ENCODE measurements at places on chromosomes 12 and 14.

- DNase-seq = no peak
These were observed 162.9 kb downstream of the ADGRD1 start for GRCh38 chr12:131116468-131117117.

DNA sequence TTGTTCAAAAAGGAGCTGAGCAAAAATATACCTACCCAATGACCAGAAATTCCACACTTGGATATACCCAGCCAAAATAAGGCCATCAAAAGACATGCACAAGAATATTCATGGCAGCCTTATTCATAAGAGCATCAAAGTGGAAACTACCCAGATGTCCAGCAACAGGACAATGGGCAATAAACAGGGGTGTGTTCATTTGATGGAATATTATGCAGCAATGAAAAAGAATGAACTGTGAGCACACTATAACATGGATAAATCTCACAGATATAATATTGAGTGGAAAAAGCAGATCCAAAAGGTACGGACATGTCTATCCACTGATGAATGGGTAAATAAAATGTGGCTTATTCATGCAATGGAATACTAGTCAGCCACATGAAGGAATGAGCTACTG lies 209.2 kb upstream of the LHX5 start:
- DNase-seq = no peak

GRCh38 chr12:7542046-7542445 lies 38.5 kb upstream of the CD163 start:
- DNase-seq = no peak

GRCh38 chr12:132310181-132311040 lies 19.0 kb downstream of the GALNT9 start:
- DNase-seq = no peak

DNA sequence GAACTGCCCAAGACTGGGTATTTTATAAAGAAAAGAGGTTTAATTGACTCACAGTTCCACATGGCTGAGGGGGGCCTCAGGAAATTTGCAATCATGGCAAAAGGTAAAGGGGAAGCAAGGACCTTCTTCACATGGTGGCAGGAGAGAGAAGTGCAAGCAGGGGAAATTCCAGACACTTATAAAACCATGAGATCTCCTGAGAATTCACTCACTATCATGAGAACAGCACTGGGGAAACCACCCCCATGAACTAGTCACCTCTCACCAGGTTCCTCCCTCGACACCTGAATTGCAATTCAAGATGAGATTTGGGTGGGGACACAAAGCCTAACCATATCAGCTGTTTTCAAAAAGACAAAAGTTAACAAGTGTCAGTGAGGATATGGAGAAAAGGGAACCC lies 112.6 kb downstream of the FOXA1 start:
- DNase-seq = no peak

GRCh38 chr12:26358651-26359050 lies 163.3 kb downstream of the SSPN start:
- no peak for DNase-seq

DNA sequence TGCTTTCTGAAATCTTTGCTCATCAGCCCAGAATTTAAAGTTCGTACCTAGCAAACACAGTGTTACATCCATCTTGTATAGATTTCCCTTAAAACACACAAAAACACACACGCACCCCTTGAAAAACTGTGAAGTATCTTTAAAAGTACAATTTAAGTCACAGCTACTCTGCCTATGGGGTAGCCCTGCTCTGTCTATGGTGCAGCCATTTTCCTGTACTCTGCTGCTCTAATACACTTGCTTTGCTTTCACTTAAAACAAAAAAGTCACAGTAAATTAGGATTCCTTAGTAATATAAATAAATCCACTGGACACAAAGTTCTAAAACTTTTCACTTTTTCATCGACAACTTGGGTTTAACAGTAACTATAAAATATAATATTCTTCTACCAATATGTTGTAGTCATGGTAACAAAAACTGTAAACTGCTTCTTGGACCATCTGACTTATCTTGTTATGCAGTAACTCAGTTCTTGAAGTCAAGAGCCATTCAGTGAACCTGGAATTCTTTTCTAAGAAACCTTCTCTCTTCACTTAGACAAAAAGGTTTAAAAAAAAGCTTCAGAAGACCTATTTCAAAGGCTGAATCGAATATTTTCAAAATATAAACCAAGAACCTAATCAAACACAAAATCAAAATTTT lies 63.5 kb downstream of the MED13L start:
- no peak for DNase-seq

DNA sequence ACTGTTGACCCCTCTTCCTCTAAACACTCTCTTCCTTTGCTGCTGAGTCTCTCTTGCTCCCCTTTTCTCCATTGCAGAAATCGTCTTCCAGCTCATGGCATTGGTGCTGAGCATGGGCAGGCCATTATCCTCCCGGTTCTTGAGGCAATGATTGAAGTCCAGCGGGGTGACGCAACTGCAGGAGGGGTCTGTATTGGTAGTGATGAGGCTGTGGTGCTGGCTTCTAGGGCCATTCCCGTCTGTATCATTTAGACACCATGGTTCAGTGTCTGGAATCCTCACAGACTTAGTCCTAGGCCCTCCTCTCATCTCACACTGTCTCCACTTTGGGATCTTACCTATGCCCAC lies 720 bp upstream of the SLC22A17 start:
- DNase-seq = no peak

GRCh38 chr12:126727218-126728075 lies 1539.5 kb upstream of the TMEM132C start:
- DNase-seq = no peak

DNA sequence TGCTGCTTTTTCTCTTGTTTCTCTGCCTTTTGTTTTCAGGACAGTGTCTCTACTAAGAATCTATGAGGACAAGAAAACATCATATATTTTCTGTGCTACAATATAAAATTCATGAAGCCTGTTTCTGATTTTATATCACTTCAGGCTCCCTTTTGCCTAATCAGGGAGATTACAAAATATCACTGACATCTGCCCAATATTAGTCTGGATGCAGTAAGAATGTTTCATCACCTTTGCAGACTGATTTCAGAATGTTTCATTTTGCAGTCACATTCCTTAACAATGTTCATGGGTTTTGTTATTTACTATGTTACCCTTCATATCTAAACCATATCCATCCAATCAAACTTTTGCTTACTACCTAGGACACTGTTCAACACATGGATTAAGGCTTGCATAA lies 491 bp upstream of the CLEC6A start:
- no peak for DNase-seq

- no peak for DNase-seq
These were observed 18.4 kb downstream of the OLR1 start for GRCh38 chr12:10153271-10154144.

DNA sequence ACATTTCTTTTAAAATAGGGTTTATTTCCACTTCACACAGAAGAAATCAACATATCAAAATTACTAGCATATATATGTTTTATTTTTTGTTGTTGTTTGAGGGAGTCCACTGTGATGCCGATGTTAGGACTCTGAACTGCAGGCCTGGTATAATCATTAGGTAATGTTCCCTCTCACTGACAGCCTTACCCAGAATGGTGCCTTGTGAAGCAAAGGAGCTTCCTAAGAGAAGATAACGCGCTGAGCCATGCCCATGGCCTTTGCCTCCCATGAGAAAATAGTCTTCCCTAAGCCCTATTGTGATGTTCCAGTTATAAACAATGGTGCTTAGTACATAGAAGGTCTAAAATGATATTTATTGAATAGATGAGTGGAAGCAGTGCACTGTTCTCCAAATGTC lies 12.0 kb downstream of the GNG2 start:
- no peak for DNase-seq

- no peak for DNase-seq
These were observed at the start of gene DTX1 for GRCh38 chr12:113056631-113057488. Gene DTX1 (plus strand): TSS chr12:113056730. CDS start chr12:113058193, 1,463 bp downstream.

DNA sequence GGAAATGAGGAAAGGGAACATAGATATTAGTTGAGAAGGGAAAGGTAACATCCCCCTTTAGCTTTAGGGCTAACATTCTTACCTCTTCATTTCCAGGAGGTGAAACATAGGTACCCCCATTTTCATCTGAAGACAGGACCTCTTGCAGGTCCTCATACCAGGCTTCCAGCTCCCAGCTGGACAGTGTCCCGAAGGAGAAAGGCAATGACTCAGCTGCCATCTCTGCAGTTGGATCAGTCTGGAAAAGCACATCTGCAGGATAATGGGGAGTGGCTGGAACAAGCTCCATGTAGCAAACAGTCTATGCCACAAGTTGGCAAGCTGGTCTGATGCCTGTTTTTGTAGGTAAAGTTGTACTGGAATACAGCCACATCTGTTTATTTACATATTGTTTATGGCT lies 3.1 kb downstream of the DDIT3 start:
- DNase-seq = peak; percentile 28

GRCh38 chr14:90759370-90760077 lies 56.7 kb downstream of the TTC7B start:
- no peak for DNase-seq

DNA sequence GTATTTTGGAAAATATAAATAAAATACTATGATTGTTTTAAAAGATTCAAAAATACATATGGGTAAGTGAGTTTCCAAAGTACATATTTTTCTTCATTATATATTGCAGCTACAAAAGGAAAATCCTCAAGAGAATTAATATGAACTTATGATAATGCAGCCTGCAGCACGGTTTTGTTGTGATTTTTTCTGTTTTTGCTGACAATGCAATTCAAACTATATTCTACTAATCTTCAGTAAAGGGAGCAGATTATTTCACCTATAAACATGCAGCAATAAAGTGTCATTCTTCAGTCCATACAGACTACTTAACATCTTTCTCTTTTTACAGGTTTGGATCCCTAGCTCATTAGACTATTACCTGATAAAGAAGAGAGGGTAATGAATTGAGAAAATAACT lies 582.1 kb upstream of the MGAT4C start:
- no peak for DNase-seq

DNA sequence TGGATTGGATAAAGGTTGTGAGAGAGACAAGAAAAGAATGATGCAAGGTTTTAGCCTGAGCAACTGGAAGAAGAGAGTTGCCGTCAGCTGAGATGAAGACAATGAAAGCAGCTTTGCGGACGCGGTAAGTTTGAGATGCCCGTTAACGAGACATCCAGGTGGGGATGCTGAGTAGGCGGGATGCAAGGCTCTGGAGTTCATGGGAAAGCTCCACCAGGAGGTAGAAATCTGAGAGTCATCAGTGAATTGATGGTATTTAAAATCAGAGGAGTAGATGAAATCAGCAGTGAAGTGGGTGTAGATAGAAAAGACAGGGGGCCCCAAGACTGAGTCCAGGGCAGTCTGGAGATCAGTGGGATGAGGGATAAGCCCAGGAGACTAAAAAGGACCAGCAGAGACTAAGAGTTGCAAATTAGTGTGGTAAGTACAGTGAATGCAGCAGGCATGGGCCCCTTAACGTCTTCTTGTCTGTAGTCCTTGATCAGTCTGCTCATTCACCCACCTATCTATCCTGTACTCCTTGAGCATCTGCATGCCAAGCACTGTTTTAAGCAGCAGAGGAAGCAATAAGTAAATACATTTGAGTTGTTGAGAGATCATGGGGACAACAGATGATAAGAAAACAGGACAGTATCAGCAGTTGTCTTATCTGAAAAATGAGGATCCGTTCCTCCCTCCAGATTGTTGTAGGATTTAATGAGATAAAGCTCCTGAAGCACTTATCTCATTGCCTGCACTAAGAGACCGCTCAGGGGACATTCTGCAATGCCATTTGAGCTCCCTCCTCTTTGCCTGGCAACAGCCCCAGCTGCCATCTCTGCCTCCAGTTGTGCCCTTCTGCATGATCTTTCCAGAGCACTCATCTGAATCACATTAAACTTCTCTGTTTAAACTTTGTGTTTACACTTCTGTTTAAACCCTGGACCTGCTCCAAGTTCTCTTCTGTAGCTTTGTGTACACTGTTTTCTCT lies 91.5 kb downstream of the APAF1 start:
- no peak for DNase-seq

- no peak for DNase-seq
These were observed 55.2 kb downstream of the SLC38A4 start for GRCh38 chr12:46770501-46771183.

- DNase-seq = no peak
These were observed 223.2 kb upstream of the SOX5 start for GRCh38 chr12:24172773-24173066.

GRCh38 chr12:55253281-55253680 lies 8.9 kb downstream of the OR6C74 start:
- DNase-seq = no peak

DNA sequence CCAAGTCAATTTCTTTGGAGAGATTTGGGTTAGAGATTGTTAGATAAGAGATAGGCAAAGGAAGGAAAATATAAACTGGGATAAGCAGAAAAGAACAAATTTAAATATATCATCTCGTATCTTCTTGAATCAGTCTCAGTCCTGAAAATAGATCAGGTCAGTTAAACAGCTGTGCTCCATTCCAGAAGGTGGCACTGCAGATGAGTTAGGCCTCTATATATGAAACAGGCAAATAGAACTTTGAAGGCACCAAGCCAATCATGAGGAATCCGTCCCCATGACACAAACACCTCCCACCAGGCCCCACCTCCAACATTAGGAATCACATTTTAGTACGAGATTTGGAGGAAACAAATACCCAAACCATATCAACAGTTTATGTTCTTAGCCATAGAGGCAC lies 605.5 kb upstream of the USP15 start:
- no peak for DNase-seq

DNA sequence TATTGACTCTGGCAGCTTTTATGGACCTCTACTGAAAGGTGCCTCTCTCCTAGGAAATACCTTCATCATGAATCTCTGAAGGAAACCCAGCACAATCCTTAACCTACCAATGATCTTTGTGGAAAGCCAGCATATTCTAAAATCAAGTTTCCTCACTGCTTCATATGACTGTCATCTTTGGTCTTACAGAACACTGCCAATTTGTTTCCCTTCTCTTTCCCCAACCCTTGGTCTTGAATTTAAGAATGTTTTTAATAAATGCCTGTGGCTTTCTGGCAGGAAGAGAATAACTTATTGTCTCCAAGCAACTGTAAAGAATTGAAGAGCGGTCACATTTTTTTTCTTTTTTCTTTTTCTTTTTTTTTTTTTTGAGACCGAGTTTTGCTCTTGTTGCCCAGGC lies 427.6 kb downstream of the IPO8 start:
- DNase-seq = no peak

GRCh38 chr14:79100578-79100977 lies 930.4 kb downstream of the NRXN3 start:
- DNase-seq = no peak

DNA sequence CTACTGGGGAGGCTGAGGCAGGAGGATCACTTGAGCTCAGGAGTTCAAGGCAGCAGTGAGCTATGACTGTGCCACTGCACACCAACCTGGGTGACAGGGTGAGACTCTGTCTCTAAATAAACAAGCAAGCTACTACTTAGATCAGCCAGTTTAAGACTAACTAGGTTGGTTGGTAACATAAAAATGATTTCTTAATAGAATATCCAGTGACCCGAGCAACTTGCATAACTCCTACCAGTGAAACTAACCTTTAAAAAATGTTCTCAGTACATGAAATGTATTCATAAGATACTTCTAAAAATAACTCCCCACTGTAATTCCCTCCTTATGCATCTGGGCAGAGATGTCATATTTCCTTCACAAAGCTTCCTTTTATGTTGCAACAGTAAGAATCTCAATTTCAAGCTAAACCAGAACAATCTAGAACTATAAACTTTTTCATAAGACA lies 15.9 kb downstream of the TAOK3 start:
- no peak for DNase-seq

- no peak for DNase-seq
These were observed 523.2 kb upstream of the CCDC196 start for GRCh38 chr14:65962952-65963351.

GRCh38 chr14:65623759-65624158 lies 211.2 kb downstream of the FUT8 start:
- DNase-seq = no peak
